Left renal cortex interstitium (tissue), 4 donors: ENCODE measurements at places on chromosomes 3 and 15.

GRCh38 chr3:8324747-8325146 lies 176.9 kb upstream of the LMCD1 start:
- no peak for DNase-seq

- no peak for DNase-seq
These were observed 50.8 kb downstream of the UNC13C start for GRCh38 chr15:54029081-54029480.

GRCh38 chr3:119315600-119316312 lies 21.6 kb downstream of the ARHGAP31 start:
- DNase-seq: no peak

GRCh38 chr15:43187544-43188155 lies 2.4 kb downstream of the CCNDBP1 start:
- no peak for DNase-seq

DNA sequence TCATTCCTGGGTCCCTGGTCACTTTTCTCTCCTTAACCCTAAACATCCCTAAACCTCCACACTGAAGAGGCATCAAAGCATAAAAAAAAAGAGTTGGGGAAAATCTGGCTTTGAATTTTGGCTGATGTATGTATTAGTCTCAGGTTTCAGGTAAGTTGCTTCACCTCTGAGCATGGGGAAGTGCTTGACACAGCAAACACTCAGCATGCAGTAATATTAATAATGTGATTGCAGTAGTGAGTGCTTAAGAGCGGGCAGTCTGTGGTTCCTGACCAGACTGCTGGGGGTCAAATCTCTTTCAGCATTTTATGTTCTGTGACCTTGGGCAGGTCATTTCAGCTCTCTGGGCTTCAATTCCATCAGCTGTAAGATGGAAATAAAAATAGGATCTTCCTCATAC lies 467.9 kb downstream of the SOX2 start:
- no peak for DNase-seq

DNA sequence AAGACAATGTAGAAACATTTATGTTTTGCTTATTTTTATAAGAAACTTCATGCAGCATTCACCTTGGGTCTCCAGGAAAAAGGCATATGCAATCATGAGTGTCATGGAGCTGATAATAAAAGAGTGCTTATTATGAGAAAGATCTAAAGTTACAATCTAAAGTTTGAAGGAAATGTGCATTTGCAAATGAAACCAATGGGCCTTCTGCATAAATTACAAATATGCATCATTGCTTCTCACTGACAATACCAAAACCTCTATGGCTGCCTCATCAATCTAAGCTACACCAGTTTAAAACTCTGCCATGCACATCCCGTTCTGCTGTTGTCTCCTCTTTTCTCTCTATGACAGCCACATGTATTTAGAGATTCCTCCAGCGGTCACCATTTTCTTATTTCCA lies 103.2 kb upstream of the ABI3BP start:
- no peak for DNase-seq

DNA sequence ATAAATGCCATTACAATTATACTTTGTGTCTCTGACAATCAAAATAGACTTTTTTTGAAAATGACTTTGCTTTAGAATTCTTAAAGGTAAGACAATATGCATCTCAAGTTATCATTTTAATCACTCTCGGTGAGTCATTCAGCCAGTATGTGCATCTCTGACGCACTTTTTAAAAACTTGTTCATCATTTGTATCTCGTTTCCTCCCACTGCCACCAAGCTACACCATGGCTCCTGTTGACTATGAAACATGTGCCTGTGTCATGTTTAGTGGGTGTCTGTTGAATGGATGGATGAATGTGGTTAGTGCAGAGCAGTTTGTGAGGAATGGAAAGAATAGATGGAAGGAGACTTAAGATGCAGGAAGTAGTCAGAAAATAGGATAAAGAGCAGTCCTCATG lies 68.6 kb downstream of the ARPP21 start:
- no peak for DNase-seq

DNA sequence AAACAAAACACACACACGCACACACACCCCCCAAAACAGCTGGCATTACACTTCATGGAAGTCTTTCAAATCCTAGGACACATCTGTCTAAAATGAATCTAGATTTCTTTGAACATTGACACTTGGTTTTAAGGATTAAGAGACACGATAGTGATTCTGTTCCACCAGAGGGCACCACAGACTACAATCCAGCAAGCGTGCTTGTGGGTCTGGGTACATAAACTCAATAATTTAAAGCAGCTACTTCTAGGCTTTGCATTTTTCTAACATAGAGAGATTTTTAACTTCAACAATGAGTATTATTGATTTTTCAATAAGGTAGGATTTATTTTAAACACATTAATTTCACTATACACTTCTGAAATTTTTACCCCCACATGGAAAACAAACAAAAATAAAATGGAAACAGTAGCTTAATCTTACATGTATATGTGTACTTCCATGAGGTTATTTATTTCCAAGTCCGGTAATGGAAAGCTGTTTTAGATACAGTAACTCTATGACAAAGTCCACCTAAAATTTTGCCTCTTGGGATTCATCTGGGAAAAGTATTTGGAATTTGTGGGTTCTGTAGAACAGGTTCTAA lies 564.0 kb upstream of the TGFBR2 start:
- no peak for DNase-seq
